ENCODE measurements at places on chromosomes 2 and 18. TPM values are rescaled to one million over a fixed set of nuclear protein-coding genes. Genes with fewer than 3 reads are reported as not detected.

Gene HSPD1
- 637 TPM for polyA plus RNA-seq

Gene DNER
- 2.4 TPM for polyA plus RNA-seq

Gene FKBP1B
- polyA plus RNA-seq: 24.9 TPM

Gene ANKRD29
- polyA plus RNA-seq: 3.0 TPM

Gene UGT1A7
- 0.03 TPM for polyA plus RNA-seq

Gene HAT1
- 22.7 TPM for polyA plus RNA-seq

Gene TCF23
- 0.03 TPM for polyA plus RNA-seq

Gene THSD7B
- polyA plus RNA-seq: not detected

Measured in small intestine (tissue), 16 donors.